Naive thymus-derived CD8-positive, alpha-beta T cell (primary cell): ENCODE measurements at places on chromosomes 13 and 19. TPM values are rescaled to one million over a fixed set of nuclear protein-coding genes. Genes with fewer than 3 reads are reported as not detected.

GRCh38 chr13:96871469-96871868 is 122.8 kb downstream of the OXGR1 start:
- H3K4me3 ChIP-seq: no peak overlapping the region
- DNase-seq: no peak
- H3K27me3 ChIP-seq: peaks cover 2% of the 10 kb centered on the region
- H3K4me1 ChIP-seq: no peaks in the 10 kb centered on the region
- no peak overlapping the region for H3K27ac ChIP-seq

GRCh38 chr13:34776390-34776981 is 165.6 kb upstream of the NBEA start:
- no peaks in the 10 kb centered on the region for H3K27me3 ChIP-seq
- H3K4me1 ChIP-seq: no peaks in the 10 kb centered on the region
- no peak overlapping the region for H3K27ac ChIP-seq
- DNase-seq: no peak

Gene SRRM5
- total RNA-seq: 1.4 TPM

Gene TIMM29
- total RNA-seq: 32.9 TPM

DNA sequence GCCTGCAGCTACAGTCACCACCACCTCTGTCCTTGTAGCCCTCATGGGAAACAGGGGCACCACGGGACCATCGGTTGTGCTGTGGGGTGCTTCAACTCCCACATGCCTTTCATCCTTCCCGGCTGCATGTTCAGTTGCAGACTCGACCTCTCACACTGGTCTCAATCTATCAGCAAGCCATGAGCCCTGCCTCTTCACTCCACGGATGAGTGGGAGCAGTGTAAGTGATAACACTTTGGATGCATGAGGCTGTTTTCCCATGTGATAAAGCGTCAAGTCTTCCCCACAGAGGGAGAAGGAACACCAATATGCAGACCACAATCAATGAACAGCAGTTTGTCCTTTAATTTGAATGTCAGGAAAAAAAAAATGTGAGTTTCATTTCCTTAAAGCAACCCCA is 12.2 kb downstream of the SERP2 start:
- H3K4me1 ChIP-seq: no peaks in the 10 kb centered on the region
- no peak for DNase-seq
- no peak overlapping the region for H3K4me3 ChIP-seq
- no peak overlapping the region for H3K27ac ChIP-seq

Gene SUPT20H
- 114 TPM for total RNA-seq

Gene ANKRD24
- total RNA-seq: 2.2 TPM
